ENCODE measurements at places on chromosomes 2 and 18.
A peak's percentile ranks its signal among the peaks of the same experiment; 100 is the strongest.

GRCh38 chr18:63604791-63605567, 17.8 kb downstream of the SERPINB13 start:
- no peak for DNase-seq

GRCh38 chr18:76349067-76349715, 145.9 kb downstream of the ZNF516 start:
- peak; percentile 69 for DNase-seq

DNA sequence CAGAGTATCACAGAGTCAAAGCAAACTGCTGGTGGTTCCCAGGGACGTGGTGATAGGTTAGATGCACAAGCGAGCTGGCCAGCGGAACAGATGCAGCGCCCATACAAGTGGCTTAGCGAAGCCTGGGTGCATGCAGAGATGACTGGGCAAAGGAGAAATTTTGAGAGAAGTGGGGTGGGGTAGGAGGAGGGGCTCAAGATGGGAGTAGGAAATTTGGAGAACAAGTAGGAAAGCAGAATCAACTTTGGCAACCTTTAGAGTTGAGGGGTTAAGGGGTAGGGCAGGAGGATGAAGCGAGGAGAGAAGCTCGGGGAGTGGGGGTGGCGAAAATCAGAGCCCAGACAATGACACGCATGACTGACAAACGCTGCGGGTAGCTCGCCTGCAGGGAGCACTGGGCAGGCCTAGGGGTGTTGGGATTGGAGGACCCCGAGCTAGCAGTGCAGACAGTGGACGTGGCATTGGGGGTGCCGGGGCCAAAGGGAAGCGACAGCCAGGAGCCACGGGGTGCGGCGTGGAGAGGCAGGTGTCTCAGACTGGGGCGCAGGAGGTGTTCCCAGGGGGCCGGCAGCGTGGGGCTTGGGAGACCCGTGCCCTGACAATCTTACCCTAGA, 431 bp downstream of the FAM98A start:
- DNase-seq: no peak

- DNase-seq: no peak
Observed at GRCh38 chr2:128241896-128242295, 76.8 kb downstream of the HS6ST1 start.

GRCh38 chr2:54261537-54261936, 5.5 kb upstream of the TSPYL6 start:
- DNase-seq: no peak

DNA sequence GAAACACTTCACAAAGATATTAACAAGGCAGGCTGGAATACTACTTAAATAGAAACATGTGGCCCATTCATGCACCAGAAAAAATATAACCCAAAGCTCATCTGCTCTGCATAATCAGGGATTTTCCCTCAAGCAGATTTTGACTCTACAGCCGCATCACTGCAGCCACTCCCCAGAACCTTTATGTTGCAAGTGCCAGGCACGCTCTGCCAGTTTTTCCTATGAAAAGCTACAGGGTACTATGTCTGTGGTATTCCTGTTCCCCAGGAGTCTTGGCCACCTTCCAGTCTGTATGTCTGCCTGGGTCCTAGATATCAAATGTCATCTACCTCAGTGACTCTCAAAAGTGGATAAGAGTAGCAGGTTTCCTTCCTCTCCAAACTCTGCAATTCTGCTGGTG, 3.8 kb downstream of the COA5 start:
- DNase-seq: no peak

- no peak for DNase-seq
Observed at GRCh38 chr2:74267068-74267467, 68.7 kb downstream of the MTHFD2 start.

- no peak for DNase-seq
Observed at GRCh38 chr18:6199777-6200176, 214.9 kb downstream of the L3MBTL4 start.

GRCh38 chr2:78439122-78439521, 586.4 kb upstream of the REG3G start:
- DNase-seq: no peak

- no peak for DNase-seq
Observed at GRCh38 chr2:240962300-240963064, 35.9 kb upstream of the SNED1 start.

- DNase-seq: no peak
Observed at GRCh38 chr2:146246736-146247523, 1597.9 kb upstream of the ACVR2A start.

DNA sequence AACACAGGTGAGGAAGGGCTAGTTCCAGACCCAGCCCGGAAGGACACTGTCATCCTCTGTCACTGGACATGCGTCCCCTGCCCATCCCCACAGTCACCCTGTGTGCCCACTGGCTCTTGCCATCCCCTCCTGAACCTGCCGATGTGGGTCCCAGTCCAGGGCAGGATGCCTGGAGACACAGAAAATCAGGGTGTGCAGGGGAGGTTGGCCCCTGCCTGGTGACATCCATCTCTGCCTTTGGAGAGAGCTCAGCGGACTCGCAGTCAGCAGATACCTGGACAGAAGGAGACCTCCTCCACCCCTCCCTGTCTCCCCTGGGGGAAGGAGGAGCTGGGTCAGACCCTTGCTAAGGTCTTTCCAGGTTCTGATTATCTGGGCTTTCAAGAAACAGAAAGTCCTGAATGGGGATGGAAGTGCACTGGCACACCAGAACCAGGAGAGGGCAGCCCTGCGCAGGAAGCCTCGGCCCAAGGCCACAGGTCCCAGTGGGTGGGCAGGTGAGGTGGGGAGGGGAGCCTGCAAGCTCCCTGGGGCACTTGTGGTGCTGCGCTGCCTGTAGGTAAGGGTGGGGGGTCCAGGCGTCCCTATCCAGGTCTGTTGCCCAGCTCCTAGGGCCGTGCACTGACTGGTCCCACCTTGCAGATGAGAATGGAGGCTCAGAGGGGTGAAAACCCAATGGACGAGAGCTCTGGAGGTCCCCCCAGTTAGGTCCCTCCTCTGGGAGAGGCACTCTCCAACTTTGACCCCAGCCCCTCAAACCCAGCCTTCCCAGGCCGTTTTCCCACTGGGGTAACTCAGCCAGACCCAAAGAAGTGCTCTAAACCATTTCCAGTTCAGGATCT, 9.7 kb upstream of the OTOS start:
- DNase-seq: peak; percentile 22

DNA sequence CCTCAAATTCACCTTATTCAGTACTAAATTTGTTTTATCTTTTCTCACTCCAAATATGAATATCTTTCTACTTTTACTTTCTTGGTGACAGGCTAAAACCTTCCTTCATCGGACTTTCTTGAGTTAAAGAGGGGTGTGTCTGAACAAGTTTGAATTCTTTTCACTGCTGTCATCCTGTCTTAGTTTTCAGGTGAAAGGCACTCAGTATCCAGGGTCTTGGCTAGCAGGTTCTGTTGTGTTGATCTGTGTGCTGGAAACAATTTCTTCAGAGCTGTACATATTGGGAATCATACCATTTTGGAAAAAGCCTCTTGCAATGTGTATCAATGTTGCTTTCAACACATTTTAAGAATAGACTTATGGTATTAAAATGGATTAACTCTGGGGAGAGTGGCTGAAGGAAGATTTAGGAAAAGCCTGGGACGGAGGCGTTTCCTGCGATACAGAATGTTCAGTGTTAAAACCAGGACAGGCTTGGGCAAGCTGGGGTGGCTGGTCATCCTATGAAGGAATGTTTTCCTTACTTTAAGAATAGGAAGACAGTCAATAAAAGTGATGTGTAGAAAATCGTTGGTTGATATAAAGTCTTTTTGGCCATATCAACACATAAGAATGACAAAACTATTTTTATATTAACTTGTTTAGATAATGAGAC, 350.7 kb upstream of the SPRED2 start:
- DNase-seq: no peak

GRCh38 chr2:224386876-224387275, 15.0 kb downstream of the FAM124B start:
- no peak for DNase-seq

DNA sequence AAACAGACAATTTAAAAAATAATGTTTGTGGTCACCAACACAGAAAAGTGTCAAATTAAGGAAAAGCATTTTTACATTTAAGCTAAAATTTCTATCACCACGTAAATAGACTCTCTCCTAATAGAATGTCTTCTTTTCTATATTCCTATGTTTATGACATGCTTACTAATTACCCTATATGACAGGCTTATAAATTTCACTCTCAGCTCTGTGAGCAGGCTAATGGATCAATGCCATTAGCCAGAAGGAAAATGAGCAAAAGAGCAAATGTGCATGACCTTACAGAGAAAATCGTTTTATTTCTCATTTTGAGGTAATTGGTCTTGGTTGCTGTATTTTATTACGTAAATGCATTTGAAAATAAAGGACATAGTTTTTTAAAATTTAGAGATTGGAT, 209.7 kb downstream of the TMX3 start:
- no peak for DNase-seq

GRCh38 chr2:26195040-26195984, 22.4 kb downstream of the GAREM2 start:
- DNase-seq: no peak

DNA sequence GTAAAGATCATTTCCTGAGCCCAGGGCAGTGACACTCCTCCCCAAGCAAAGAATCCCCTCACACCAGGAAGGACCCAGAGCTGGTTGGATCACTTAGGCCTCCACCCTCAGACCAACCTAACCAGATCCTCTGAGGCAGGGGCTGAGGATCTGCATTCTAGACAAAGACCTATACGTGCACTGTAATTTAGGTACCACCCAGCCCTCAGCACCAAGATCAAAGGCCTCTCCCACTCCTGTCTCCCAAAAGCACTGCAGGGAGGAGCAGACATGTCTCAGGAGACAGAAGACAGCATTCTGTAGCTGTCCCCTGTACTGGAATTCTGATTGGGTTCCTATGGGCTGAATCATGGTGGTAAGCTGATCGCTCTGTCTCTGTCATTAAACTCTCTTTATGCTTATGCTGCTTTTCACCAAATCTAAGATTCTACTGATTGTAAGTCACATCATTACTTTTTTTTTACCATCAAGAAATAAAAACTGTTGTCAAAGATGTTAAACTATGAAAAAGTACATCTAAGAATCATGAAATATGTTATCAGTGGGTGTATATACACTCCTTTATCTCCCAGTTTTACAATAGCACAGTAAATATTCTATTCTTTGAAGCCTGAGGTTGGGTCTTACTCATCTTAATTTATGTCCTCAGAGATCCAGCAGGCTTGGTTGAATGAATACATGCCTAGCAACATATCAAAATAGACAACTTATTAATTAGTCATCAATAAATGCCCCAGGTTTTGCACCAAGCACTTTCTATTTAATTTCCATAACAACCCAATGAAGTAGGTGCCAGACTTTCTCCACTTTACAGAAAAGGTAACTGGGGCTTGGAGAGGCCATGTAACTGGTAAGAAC, 28.3 kb downstream of the MCFD2 start:
- no peak for DNase-seq

DNA sequence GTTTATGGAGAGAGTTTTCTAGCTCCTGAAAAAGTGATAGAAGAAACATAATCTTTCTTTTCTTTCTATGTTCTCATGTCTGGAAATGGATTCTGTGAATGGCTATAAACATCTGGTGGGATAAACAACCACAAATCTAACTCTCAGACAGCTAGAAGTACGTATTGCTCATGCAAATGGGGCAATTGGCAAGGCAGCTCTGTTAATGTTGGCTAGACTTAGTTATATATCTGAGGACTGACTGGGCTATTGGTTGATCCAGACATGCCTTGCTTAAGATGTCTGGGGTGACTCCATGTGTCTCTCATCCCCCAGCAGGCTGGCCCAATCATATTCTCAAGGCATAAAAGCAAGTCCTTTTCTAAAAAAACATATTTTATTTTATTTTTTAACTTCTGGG, 939.2 kb upstream of the NRXN1 start:
- DNase-seq: no peak

DNA sequence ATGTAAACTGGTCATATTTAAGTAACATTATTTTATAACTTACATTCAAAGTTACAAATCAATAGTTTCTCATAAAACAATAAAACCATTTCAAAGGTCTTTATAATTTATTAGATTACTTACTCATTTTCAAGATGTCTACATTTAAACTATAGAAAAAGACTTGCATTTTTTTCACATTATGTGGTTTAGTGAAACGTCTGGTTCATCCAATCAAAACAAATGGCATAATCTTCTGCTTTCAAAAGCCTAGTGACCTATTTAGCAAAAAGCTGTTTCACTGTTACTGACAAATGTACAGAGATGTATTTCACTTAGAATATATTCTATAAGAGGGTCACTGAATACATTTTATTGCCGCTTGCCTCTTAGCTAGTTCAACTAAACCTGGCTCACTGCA, 49.3 kb upstream of the MCM6 start:
- DNase-seq: no peak

GRCh38 chr2:36677386-36677785, 19.1 kb upstream of the VIT start:
- DNase-seq: no peak

DNA sequence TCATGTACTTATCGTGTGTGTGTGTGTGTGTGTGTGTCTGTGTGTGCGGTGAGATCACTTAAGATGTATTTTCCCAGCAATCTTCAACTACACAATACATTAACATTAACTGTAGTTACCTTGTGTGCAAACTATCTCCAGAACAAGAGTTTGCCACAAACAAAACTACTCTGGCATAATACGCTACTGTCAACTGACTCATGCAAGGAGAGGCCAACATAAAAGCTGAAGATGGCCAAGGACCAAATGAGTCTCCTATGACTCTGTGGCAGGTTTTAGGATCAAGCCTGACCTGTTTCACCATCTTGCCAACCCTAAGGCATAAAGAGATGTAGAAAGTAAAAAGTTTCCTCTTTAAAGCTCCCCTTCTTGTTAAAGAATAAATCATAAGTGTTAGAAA, 20.1 kb downstream of the CYB5A start:
- no peak for DNase-seq

DNA sequence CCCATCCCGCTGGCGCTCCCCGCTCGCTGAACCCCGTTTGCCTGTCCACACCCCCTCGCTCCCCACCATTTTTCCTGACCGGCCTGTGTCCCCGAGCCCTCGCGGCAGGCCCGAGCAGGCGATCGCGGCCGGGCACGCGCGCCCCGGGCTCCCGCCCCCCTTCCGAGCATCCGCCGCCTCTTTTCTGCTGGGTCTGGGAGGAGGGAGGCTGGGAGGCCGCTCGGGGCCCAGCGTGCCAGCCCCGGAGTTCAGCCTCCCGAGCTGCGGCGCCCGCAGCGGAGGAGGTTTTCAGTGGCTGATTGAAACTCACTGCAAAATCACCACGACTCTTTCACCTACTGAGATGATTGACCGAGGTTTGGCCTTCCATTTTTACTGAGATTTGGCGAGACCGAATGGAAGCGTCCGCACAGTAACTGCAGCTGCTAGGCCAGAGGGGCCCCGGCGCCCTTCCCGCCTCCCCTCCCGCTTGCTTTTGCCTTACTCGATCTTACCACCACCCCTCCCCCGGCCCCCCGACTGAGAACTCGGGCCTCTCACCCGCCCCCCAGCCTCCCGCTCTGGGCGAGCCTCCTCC, 4.8 kb downstream of the SOX11 start:
- no peak for DNase-seq

DNA sequence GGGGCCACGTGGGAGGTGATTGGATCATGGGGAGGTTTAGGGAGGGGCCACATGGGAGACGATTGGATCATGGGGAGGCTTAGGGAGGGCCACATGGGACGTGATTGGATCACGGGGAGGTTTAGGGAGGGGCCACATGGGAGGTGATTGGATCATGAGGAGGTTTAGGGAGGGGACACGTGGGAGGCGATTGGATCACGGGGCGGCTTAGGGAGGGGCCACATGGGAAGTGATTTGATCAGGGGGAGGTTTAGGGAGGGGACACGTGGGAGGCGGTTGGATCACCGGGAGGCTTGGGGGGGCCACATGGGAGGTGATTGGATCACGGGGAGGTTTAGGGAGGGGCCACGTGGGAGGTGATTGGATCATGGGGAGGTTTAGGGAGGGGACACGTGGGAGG, 22.5 kb upstream of the SALL3 start:
- DNase-seq: no peak
